Right atrium auricular region (tissue), 2 donors: ENCODE measurements at places on chromosomes 5 and 9. TPM values are rescaled to one million over a fixed set of nuclear protein-coding genes. Genes with fewer than 3 reads are reported as not detected.
A peak's percentile ranks its signal among the peaks of the same experiment; 100 is the strongest.

Gene RANBP3L
- total RNA-seq = 1.7 TPM

DNA sequence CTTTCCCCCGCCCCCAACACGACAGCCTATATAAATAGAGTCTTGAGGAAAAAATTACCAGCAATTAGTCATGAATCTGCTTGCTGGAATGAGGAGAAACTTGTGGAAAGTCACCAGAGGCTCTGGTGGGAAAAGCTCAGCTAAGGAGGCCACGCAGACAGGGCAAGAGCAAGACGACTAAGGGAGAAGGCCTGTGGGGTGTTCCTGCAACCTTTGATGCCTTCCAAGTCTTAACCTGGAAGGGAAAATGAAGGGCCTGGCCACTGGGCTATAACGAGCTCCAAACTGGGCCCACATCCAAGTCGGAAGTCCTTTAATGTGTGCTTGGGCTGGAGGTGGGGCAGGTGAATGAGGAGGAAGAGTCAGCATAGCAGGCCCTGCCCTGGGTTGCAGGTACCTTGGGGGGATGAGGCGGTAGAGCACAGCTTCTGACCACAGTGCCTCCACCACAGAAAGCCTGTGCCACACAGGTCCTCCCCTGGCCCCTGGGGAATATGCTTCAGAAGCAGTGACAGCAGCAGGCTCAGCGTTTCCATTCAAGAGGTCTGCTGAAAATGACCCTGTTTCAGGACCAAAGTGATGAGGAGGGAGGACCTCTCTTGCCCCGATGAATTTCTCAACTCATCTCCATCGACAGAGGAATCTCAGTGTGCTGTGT, 92.8 kb upstream of the LRRTM2 start:
- no peak for DNase-seq

Gene FAM221B
- not detected for total RNA-seq

GRCh38 chr5:177609076-177610059, 9.4 kb downstream of the B4GALT7 start:
- peak; percentile 55 for DNase-seq

DNA sequence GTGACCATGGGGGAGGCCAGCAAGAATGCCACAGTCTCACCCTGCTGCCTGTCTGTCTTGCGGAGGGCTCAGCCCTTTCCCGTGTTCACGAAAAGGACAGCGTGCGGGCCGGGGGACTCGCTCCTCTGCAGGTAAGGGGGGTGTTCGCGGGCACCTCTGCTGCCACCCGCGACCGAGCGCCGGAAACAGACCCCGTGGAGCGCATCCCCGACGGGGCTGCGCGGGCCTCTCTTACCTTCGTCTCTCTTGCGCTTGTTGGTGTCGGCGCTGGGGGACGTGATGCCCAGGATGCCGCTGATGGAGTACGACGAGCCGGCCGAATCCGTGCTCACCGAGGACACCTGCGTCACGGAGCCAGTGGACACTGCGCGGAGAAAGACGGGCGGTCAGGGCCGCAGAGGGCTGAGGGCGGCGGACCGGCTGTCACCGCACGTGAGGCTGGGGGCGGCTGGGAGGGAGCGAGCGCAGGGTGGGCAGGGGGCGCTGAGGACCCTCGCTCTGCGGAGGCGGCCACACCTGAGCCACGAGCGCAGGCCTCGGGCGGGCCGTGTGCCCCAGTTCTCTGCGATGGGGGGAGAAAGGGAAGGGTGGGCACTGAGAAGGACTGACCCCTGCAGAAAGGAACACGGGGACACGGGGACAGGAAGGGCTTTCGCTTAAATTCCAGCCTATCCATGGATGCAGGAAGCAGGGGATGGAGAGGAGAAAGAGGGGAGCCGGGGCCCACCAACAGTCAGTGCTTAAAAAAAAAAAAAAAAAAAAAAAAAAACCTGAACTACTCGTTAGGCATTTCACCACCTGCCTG, 31.5 kb downstream of the PAX5 start:
- no peak for DNase-seq

Gene DMAC1
- total RNA-seq = 30.7 TPM

DNA sequence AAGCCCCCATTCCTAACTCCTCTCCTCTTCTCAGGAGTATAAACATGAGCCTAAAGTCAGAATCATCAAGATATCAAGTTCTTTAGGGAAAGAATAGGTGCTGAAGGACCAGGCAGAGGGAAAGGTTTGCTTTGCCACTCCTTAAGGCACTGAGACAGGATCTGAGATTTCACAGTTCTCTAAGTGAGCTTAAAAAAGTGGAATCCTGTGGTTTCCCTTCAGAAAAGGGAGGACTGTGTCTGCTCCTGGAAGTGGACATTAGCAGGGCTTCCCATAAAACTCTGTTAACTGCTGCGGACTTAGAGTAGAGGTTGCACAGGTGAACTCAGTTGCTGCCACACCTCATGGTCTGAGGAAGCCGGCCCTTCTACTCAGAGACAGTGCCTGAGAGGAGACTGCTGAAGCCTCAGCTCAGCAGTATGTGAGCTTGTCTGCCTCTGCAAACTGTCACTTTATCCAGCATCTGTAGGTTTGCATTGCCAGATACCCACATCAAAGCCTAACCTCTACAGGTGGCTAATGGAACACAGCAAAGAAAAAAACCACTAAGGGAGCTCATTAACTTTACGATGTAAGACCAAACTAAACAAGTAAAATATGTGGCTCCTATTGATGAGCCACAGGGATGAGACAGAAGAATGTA, 42.9 kb downstream of the RIC1 start:
- DNase-seq = no peak

GRCh38 chr9:120438836-120439546, 141.0 kb downstream of the CDK5RAP2 start:
- DNase-seq = no peak

Gene SUB1
- total RNA-seq = 209 TPM
